ENCODE measurements at places on chromosomes 4 and X.

GRCh38 chr4:161496-162284 lies 37.4 kb downstream of the ZNF718 start:
- DNase-seq = no peak

- DNase-seq = no peak
Observed at GRCh38 chr4:139534287-139534950, 21.6 kb downstream of the SETD7 start.

GRCh38 chr4:101711590-101712260 lies 78.8 kb upstream of the BANK1 start:
- DNase-seq = no peak

DNA sequence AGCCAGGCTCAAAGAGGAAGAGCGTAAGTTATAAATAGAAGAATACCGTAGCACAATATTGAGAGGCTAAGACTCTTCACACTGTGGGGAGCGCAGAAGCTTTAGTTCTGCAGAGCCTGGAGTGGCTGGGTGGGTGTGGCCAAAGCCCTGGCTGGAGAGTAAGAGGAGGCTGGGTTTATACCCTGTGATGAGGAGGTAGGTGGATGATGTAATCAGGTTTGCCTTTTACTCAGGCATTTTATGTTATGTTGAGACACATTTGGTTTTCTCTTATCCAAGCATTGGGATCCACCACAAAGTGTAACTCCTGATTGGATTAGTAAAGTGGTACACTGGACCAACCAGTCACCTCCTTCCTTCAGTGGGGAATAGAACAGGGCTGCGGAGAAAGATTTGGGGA lies 13.9 kb downstream of the CDS1 start:
- DNase-seq = no peak

DNA sequence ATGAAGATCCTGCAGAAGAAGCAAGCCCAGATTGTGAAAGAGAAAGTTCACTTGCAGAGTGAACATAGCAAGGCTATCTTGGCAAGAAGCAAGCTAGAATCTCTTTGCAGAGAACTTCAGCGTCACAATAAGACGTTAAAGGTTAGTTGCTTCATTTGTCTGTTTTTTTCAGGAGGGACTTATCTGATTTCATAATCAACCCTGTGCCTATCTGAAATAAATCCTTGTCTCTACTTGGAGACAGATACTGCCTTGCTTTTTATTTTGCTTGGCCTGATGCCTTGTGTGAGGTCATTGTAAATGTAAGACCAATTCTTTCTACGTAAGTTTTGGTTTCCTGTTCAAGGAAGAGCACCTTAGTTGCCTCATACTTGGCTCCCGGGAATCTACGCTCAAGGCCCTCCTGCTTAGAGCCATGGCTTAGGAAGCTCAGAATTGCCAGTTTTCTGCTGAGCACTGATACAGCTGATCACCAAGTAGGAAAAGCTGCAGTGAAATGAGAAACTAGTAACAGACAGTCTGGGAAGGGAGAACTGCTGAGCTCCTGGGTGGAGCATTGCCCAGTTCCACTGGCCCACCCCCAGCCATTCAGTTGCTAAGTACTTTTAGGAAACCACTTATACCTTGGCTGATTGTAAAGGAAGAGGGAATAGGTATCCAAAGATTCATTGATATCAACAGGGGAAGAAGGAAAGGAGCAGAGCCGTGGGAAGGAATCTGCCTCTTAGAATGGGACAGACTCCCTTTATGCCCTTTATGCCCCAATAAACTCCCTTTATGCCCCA lies 41.8 kb downstream of the RBBP7 start:
- no peak for DNase-seq

GRCh38 chr4:27316176-27316575 lies 455.5 kb downstream of the STIM2 start:
- no peak for DNase-seq

- DNase-seq = no peak
Observed at GRCh38 chr4:175705407-175705806, 106.7 kb downstream of the GPM6A start.

GRCh38 chr4:109389369-109390114 lies 44.1 kb upstream of the SEC24B start:
- DNase-seq = no peak

DNA sequence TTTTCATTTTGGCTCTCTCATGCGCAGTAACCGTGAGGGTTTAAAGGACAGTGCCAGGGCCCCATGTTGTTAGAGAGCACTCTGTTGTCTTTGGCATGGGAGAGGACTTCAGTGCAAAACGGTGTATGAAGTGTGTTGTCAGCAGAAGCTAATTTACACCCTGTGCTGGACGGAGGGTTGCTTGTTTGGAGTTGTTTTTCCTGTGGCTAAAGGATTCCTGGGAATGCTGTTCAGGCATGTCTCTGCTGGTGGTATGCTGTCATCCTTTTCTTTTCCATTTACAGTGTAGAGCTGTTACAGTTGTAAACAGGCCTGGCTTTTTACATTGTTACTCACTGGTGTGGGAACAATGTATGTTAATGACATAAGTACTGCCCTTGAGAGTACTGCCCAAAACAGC lies 206.3 kb downstream of the CBR4 start:
- no peak for DNase-seq

DNA sequence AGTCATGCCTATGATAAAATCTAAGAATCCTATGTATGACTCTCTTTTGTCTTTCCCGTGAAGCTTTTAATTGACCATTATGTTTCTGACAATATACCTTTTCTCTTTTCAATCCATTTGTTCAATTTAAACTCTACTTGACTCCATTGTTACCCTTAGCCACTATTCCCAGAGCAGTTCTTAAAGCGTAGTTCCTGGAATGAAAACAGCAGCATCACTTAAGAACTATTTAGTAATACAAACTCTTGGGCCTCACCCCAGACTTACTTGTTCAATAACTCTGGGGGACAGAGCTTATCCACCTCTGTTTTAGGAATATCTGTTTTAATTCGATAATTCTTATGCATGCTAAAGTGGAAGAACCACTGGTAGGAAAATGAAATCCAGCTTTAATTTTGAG lies 358.4 kb downstream of the PRR32 start:
- no peak for DNase-seq

GRCh38 chrX:106331606-106332005 lies 163.5 kb downstream of the PWWP3B start:
- no peak for DNase-seq

DNA sequence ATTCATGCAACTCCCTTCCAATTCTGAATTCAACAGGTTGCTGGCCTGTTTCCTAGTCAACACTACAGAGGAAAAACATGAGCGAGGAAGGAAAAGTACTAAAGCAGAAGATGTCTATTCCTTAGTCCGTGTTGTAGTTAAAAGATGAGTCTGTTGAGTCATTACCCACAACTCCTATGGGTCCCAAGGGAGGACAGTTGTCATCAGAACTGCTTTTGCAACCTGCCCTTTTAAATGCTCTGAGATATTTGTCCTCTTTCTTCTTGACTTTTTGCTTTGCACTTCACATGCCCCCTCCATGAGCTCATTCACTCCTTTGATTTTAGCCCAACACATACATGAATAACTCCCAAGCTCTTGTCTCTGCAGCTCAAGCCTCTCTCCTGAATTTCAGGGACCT lies 119.2 kb downstream of the CORIN start:
- no peak for DNase-seq

DNA sequence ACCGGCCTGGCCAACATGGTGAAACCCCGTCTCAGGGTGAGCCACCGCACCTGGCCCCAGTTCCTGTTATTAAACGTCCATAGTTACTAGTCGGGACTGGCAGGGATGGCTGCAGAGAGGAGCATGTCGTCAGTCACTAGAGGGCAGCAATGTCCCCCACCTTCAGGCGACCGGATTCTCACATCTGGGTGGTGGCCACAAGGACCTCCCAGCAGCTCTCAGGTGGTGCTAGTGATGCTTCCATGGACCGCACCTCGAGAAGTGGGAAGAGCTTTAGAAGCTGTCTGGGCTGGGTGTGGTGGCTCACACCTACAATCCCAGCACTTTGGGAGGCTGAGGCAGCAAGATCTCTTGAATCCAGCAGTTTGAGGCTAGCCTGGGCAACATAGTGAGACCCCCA lies 13.3 kb upstream of the IL3RA start:
- peak; percentile 40 for DNase-seq

DNA sequence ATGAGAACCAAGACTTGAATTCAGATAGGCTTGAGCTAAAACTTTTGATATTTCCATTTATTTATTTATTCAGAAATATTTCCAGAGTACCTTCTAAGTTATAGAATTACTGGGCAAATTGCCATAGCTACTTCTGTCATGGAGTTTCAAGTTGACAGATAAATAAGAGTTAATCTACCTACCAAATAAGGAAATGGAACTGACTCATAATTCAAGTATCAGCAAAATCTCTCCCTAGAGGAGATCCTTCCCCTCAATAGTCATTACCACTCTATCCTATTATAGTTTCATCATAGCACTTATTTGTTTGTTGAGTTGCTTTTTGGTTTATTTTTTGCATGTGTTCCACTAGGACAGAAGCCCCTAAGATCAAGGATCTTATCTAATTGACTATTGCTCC lies 48.8 kb upstream of the CCSER1 start:
- DNase-seq = no peak

DNA sequence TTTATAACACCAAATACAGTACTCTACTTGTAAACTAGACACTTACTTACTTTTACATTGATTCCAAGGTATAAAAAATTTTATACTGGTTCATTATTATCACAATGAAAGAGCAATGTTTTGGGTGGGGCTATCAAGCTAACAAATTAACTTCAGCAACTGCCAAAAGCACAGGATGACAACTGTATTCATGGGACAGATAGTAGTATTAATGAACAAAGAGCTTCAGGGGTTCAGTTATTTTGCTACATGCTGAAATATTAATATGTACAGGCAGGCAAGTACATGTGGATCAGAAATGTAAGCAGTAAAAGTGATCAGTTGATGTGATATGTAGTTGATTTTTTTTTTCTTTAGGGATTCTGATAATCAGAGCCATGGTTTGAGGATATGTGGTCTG lies 112.9 kb downstream of the NAA11 start:
- DNase-seq = no peak

GRCh38 chr4:156732634-156733033 lies 239.0 kb downstream of the PDGFC start:
- no peak for DNase-seq

DNA sequence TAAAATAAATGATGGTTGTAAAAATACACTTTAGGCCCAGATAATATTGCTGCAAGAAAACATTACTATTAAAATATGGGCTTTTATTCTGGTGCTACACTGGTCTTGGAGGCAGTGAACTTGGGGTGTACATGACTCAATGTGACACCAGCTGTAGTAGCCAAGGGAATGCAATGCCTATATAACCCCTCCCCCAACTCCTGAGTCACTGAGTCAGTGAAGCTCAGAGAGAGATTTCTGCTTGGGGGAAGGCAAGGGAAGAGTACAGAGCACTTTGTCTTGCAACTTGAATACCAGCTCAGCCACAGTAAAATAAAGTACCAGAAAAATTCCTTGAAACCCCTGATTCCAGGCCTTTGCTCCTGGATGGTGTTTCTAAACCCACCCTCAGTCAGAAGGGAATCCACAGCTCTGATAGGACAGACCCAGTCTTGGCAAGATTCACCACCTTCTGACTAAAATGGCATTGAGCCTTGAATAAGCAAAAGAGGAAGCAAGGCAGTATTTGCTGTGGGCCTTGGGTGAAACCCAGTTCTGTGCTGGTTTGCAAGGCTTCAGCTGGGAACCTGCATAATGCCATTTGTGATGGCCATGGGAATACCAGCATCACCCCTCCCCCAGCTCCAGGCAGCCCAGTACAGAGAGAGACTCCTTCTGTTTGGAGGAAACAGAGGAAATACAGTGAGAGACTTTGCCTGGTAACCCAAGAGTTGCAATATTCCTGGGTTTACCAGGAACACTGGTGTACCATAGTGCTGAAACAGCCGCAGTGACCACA lies 209.9 kb downstream of the IQCM start:
- DNase-seq = no peak

DNA sequence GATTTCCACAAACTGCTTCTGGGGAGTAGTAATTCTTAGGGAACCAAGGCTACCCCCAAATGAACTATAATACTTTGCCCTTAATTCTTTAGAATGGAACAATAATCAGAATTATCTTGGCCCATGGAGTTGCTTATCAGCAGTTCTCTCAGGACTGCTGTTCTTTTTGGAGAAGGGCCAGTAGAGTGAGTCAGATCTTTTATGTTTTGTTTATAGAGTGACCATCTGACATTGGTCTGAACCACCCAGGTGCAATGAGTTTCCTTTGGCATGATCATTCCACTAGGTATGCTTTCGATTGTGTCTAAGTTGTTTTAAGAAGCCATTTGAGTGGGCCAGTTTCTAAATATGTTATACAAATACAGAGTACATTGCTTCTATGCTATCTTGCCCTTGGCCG lies 31.8 kb downstream of the PRRG1 start:
- DNase-seq = no peak

DNA sequence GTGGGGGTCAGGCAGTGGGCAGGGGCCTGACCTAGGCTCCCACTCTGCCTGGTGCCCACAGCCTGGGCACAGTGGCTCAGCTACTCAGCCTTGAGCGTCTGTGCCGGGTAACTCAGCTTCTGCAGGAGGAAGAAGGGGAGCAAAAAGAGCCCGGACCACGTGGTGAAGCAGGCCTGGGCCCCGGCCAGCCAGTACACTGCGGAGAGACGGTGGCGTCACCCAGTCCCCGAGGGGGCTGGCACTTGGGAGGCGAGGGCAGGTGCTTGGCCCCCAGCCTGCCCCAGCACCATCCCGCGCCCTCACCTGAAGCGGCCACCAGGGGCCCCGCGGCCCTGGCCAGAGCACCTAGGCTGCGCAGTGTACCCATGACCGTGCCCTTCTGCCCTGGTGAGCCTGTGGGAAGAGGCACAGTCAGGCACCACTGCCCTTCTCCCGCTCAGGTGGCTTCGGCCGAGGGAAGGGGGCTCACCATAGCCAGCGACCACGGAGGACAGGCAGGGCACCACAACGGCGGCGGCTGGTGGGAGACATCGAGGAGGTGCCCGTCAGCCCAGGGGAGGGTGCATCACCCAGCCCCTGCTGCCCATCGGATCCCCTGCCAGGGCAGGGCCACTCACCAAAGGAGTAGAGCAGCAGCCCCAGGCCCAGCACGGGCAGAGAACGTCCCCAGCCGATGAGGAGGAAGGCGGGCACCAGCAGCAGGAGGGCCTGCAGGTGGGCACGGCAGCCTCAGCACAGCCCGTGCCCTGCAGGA lies 32.3 kb downstream of the NOP14 start:
- no peak for DNase-seq

GRCh38 chr4:168059251-168059650 lies 33.1 kb upstream of the ANXA10 start:
- no peak for DNase-seq

- DNase-seq = no peak
Observed at GRCh38 chr4:153008578-153009199, 72.6 kb downstream of the FHDC1 start.

GRCh38 chr4:175970724-175971123 lies 94.9 kb upstream of the WDR17 start:
- no peak for DNase-seq

- DNase-seq = no peak
Observed at GRCh38 chrX:103214870-103215424, at the start of gene BEX4. Gene BEX4, plus strand, starts transcription at chrX:103215108. Its CDS starts 1,046 bp downstream, at chrX:103216154.

DNA sequence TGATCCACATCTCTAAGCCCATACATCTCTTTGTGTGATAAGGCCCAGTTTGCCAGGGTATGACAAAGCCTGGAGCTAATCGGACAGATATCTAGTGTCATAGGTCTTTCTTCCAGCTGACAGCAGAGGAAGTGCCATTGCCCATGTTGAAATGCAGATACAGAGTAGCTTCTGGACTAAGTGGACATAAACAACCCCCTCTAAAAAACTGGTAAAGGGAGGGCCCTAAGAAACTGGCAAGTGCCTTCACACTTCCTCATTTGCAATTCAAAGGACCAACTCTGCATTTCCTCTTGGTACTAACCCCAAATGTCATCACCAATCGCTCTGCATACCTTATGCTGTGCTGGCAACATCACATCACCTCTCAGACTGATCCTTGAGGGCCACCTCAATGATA lies 20.8 kb downstream of the ARHGEF6 start:
- peak; percentile 0 for DNase-seq

GRCh38 chr4:21032089-21032645 lies 331.9 kb downstream of the PACRGL start:
- DNase-seq = no peak
